Stimulated activated CD8-positive, alpha-beta memory T cell treated with anti-CD3 and anti-CD28 coated beads, Interleukin-4, amount 100 ng/mL, for 4 hours (primary cell): ENCODE measurements at places on chromosomes 16 and 17.

DNA sequence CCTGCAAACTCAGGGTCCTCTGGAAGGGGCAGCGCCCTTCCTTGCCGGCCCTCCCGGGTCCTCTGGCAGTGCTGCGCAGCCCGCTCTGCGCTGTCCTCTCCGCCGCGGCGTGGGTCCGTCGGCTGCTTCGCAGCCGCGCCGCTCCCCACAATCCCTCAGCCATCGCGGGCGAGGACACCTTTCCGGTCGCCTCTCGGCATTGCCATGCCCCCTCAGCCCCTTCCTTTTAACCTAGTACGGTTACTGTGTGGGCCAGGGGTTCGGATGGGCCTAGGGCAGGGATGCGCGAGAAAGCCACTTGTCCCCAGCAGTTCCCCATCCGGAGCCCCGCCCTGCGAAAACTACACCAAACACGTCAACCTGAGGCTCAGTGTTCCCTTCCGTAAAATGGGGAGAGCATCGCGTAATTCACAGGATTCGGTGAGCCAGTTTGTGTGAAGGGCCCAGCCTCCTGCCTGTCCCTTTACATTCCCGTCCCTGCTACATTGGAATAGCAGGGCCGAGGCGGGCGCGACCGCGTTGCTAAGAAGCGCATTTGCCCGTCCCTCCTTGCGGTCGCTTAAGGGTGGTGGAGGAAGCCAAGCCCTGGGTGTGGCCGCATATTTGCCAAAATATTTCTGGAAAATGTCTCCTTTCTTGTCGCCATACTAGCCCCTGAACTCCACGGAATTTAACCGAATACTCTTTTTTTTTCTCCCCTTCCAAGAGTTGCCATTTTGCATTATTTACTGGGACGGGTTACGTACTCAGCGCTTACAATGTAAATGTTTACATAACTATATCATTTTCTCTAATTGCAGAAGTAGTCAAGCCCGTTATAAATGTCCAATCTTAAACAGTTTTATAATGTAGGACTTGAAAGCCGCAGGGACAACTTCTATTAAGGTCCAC, 13.2 kb downstream of the COPZ2 start:
- DNase-seq, result no peak

DNA sequence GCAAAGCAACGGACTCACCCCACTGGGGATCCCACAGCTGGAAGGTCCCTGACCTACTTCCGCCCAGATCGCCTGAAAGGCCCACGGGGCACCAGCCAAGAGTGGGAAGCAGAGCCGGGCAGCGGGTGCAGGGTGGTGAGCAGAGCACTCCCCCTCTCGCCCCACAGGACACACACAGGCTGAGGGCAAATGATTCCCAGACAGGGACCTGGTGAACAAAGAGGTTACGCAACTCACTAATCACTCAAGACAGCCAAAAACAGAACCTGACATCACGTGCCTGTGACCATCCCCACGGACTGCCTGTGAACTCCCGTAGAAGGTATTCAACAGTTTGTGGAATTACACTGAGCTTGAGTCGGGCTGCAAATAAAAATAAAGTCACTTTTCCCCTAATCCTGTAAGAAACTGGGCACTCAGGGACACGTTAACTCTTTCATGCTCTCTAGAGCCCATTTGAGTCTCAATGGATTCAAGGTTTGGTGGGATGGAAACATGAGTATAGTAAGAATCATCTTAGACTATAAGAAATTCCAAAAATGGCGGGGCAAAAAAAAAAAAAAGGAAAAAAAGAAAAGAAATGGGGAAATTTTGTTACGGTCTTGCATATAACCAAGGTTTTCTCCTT, 396.1 kb downstream of the SOX9 start:
- no peak for DNase-seq

- no peak for DNase-seq
Observed at GRCh38 chr17:36849871-36850348, 87.4 kb upstream of the LHX1 start.

- DNase-seq, result no peak
Observed at GRCh38 chr17:69282002-69282401, 44.9 kb downstream of the ABCA5 start.

- no peak for DNase-seq
Observed at GRCh38 chr17:19270704-19271611, 33.8 kb downstream of the EPN2 start.

DNA sequence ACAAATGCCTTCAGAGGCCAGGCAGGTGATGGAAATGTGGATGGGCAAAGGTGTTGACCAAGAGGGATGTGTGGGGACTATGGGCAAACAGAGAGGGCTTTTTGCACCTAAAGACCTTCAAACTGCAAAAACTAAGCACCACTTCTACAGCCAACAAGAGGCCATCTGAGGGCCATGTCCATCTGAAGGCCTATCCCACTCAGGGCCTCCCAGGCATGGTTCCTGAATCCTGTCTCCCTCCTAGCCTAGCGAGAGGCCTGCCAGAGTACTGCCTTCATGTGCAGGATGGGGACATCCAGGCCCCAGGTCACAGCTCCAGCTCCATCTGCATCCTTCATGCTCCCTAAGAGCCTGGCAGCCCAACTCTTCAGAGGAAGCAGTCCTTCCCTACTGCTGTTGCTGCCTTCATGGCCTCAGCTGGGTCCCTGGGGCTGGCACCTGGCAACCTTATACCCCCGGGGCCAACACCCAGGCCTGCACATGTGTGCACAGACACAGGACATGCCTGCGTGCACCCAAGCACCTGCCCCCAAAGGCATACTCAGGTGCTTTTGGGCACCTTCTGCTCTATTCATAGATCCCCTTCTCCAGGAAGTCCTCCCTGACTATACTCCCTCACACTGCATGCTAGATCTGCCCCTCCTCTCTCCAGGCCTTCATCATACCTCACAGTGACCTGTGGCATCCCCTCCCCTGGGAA, 95.2 kb downstream of the C16orf78 start:
- no peak for DNase-seq

GRCh38 chr17:9108146-9108545, 86.8 kb downstream of the NTN1 start:
- DNase-seq, result no peak

GRCh38 chr16:81453091-81453728, 8.6 kb downstream of the CMIP start:
- no peak for DNase-seq

DNA sequence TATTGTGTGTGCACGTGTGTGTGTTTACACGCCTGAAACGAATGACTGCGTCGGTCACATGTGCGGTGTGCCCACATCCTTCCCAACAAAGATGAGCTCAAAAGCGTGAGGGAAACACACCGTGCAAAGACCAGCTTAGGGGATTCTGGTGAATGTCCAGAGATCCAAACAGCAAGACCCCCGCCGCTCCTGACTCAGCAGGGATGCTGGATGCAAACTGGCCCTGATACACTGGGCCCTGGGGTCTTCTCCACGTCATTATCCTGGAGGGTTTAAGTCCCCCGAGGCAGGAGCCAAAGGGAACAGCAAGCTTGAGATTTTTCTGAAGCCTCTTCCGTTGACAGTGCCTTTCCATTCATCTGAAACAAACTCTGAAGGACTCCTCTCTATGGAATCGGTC, 59.2 kb downstream of the TBC1D16 start:
- no peak for DNase-seq

- DNase-seq, result no peak
Observed at GRCh38 chr16:87317750-87318644, 805 bp upstream of the C16orf95 start.

- DNase-seq, result no peak
Observed at GRCh38 chr16:16073001-16073545, 123.7 kb downstream of the ABCC1 start.

DNA sequence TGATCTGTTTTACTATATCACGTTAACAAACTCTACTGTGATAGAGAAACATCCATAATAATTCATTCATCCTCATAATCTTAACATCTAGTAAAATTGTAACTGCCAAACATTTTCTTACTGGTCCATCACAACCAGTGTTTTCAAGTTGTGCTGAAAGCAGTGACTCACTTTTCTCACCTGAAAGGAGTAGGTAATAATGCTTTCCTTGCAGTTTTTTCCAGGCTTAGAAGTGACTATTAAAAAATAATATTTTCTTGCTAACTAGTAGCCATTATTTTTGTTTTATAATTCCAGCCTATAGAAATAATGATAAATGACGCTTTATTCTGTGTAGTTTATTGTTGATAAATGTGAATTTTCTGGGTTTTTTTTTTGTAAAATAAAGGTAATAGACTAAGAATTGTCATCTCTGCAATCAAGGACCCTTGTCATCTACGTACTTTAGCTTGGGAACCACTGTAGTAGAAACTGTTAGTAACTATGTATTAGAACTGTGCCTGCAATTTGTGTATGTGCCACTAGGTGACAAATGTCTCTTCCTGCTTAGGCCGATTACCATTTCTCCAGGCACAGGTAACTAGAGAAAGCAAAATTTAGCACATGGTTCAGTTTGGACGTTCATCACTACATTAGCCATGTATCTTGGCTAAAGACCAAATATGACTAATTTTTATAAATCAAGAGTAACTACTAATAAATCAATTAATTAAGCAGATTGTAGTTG, 409.4 kb upstream of the ERCC4 start:
- no peak for DNase-seq

- no peak for DNase-seq
Observed at GRCh38 chr16:30948667-30949649, at the start of gene ORAI3. Gene ORAI3, plus strand, starts transcription at chr16:30949068. Its CDS starts 222 bp downstream, at chr16:30949290.

- DNase-seq, result no peak
Observed at GRCh38 chr17:46878055-46878454, 26.7 kb downstream of the WNT9B start.

DNA sequence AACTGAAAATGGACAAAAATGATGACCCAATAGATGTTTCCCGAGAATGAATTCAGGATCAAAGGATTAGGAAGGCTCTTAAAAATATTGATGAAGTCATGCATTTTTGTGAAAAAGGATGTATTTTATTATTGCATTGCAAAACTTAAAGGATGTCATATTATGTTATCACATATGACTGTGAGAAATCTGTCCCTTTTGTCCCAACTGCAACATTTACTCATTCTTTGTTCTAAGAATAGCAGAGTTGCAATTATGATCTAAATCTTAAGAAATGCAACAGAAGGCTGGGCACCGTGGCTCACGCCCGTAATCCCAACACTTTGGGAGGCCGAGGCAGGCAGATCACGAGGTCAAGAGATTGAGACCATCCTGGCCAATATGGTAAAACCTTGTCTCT, 13.1 kb upstream of the MYH13 start:
- no peak for DNase-seq

DNA sequence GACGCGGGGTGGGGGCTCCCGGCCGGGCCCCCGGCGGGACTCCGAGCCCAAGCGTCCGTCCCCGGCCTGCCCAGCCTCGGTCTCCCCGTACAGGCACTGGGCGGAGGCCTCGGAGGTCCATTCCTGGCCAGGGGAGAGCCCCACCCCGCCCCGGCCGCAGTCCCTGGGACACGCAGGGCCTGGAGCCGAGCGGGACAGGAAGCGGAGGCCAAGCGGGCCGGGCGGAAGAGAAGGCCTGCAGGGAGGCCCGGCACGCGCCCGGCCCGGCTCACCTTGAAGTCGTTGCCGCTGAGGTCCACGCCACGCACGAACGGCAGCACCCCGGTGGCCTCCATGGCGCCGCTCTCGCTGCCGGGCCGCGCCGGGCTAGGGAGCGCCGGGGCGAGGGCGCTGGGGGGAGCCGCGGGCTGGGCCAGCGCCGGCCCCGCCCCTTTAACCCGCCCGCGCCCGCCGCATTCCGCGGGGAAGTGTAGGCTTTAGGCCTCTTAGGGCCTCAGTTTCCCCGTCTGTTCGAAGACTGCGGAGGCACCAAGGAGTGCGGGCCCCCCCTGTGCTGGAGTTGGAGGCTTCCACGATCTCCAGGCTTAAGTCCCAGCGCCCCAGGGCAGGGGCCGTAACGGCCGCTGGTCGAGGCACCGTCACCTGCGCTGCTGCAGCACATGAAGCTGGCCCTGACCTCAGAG, at the start of gene FLII:
TSS of gene FLII (minus strand) at position 383 of the 683 bp plus-strand sequence. CDS start at position 335, 48 bp downstream.
- no peak for DNase-seq

DNA sequence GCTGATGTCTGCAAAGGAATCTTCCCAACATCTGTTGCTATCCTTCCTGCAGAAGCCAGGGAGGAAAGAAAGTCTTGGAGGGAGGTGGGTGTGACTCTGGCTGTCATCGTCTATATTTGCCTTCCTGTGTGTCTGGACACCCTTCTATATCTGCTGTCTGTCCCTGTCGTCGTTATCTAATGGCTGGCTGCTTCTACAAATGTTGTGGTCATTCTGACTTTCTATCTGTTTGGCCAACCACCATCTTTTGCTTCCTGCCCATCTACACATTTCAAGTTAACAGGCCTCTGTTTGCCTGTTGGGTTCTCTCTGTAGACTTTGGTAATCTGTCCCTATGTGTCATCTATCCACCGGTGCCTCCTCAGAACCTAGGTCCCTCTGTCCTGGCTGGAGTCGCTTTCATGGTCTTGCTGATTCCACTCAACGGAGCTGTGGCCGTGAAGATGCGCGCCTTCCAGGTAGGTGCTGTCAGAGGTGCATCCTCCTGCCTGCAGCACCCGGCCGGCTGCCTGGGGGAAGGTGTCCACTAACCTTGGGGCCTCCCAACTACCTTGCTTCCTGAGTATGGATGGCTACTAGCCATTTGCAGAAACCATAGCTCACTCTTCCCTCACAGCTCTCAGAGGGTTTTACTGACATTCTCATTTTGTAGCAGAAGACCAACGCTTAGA, 30.2 kb downstream of the ABCC3 start:
- DNase-seq, result no peak

- no peak for DNase-seq
Observed at GRCh38 chr16:4426021-4426684, 485 bp downstream of the DNAJA3 start.

DNA sequence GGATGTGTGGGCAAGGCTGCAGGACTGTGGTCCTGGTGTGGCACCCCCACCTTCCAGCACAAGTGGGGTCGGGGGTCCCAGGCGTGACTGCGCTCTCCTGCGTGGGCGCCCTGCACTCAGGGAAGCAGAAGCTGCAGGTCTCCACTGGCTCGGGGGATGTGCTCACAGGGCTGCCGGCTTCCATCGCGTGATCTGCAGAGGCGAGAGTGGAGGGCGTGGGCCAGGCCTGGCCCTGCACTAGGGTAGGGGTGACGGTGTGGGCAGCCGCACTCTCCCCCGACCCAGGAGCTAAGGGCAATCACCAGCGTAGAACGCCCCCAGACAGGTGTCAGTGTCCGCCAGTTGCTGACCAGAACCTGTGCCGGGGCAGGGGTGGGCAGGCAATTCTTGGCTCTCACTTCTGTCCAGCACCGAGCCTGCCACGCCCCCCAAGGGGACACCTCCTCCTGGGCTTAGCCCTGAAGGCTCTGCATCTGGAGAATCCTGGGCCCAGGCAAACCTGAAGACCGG, 32.3 kb downstream of the TNFRSF13B start:
- DNase-seq, result no peak

GRCh38 chr16:53154513-53154912, 99.7 kb downstream of the CHD9 start:
- DNase-seq, result no peak
